ENCODE measurements at places on chromosomes 6 and 20.

DNA sequence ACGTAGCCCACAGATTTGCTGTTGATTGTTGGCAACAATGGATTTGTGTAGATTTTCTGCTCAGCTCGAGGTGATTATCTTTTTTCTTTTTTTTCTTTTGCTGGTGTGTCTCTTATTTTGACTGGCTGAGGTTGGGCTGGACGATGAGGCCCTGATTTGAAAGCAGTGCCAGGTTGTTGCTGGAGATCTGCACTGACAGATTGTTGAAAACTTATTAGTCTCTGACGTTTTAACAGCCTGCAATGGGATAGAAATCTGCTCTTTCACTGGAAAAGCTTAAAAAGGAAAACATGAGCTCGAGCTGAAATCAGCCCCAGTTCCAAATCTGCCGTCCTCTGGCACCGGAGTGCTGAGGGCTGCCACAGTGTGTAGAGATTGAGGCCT is 87.7 kb downstream of the PDE7B start:
- DNase-seq = no peak

DNA sequence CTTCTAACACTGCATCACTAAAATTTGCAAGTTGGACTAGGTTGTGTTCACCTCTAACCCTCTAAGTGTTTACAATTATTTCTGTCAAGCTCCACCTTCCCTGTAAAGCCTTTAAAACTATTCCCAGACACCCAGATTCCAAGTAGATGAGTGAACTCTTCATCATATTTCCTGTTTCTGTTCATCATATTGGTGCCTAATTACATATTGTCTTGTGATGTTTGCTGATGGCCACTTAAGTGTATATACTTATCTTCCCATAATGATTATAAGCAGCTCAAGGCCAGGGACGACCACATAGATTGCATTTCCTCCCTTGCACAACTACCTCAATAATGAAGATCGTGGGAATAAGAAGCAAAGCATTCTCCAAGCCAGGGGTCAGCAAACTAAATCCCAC is 16.8 kb downstream of the TNFRSF21 start:
- DNase-seq = no peak

DNA sequence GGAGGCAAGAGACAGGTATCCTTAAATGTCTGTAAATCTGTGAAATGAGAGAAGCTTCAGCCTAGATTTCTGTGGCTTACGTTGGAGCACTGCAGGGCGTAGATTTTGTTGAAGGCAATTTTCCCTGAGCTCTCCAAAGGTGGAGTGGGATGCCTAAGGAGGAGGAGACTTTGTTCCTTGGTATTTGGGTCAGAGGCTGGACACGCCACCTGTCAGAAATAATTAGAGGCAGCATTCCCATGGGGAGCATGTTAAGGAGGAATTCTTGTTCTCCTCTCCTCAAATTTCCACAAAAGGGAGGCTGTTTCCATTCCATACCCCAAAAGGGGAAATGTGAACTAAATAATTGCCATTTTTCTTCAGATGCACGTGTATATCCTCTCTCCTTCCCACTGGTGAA is 11.1 kb upstream of the SCGN start:
- no peak for DNase-seq

DNA sequence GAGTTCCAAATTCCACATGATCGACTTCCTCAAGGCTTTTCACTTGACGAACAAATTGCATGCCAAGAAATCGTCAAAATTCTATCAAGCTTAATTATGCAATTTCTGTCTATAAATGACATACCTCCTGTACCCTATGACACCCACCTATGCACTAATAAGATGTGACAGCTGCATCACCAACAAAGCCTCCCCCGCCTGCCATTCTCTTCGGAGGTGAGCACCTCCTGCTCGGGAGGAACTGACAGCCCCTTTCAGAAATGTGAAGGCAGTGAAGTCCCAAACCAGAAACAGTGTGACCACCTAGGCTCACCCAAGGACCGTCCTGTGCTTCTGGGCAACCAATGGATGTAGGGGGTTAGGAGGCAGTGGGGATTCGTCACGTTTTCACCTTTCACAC is 37.1 kb downstream of the GPR6 start:
- no peak for DNase-seq

DNA sequence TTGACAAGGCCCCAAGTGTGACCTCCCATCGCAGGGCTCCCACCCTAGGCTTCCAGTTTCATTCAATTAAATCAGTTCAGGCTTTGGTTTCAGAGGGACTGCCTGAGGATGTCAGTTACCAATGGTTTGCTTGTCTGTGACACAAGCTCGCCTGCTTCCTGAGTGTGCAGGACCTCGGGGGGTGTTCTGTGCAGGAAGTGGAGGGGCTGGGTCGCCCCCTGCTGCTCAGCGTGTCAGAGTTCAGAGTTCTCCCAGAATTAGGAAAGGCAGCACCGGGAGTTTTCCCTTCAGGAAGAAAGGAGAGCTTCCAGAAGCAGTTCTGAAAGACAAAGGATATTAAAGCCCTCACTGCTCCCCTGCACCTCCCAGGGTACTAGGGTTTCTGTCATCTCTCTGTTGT is 50.8 kb upstream of the TGM3 start:
- DNase-seq = no peak

DNA sequence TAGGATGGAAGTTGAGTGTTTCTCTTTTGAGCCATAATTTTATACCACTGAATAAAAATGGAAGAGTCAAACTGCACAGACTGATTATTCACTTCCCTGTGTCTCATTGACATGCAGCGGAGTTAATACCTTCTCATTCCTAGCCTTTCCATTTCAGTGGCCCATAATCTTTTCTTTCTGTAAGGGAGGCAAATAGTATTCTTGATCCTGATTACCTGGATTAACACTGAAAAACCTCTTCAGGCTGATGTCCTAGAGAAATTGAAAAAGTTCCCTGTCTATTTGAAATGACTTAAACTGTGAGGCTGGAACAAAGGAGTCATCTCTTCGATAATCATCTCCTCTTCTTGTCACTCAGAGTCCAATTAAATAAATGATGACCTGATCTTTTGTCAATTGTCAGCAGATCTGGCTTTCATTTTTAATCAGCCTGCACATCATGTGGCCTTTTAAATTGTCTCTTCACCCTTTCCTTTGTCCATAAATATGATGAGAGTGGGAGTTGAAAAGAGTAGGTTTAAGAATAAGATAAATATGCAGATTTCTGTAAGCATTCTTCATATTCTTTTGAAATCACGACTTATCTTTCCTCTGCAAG is 713.0 kb downstream of the EPM2A start:
- no peak for DNase-seq

DNA sequence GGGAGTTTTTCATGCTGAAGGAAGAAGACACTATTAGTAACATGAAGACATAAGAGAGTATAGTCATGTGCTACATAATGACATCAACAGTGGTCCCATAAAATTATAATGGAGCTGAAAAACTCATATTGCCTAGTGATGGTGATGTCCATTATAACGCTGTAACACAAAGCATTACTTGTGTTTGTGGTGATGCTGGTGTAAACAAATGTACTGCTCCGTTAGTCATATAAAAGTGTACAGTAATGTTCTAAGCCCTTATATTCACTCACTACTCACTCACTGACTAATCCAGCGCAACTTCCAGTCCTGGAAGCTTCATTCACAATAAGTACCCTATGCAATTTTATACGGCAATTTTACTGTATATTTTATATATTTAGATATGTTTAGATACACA is 26.8 kb upstream of the ASF1A start:
- DNase-seq = no peak

- DNase-seq = peak; percentile 24
Observed at GRCh38 chr6:113433335-113433991, 423.7 kb upstream of the MARCKS start.

DNA sequence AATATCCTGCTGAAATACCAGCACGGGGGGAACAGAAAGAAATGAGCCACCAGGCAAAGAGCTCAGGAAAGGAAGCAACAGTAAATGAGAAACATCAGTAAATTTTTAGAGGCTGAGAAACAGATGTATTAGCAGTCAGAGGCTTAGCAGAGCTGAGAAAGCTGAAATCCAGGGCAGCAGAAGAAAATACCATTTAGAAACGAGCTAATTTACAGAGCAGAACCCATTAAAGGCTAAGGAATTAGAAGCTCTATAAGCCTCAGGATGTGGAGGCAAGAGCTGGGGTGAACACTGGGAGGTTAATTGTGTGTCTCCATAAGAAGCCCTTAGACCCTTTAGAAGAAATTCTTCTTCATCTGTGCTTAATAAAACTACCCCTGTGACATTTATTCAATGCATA is 178.6 kb upstream of the RGS17 start:
- DNase-seq = no peak

- DNase-seq = no peak
Observed at GRCh38 chr20:46551522-46552381, 1.3 kb upstream of the OCSTAMP start.

- no peak for DNase-seq
Observed at GRCh38 chr6:10587656-10588406, 66.7 kb downstream of the GCNT2 start.

GRCh38 chr6:46549155-46549554 is 57.9 kb upstream of the RCAN2 start:
- DNase-seq = no peak

- DNase-seq = no peak
Observed at GRCh38 chr20:7159903-7160302, 392.4 kb downstream of the BMP2 start.

GRCh38 chr6:33190504-33191107 is 1.7 kb downstream of the COL11A2 start:
- no peak for DNase-seq

DNA sequence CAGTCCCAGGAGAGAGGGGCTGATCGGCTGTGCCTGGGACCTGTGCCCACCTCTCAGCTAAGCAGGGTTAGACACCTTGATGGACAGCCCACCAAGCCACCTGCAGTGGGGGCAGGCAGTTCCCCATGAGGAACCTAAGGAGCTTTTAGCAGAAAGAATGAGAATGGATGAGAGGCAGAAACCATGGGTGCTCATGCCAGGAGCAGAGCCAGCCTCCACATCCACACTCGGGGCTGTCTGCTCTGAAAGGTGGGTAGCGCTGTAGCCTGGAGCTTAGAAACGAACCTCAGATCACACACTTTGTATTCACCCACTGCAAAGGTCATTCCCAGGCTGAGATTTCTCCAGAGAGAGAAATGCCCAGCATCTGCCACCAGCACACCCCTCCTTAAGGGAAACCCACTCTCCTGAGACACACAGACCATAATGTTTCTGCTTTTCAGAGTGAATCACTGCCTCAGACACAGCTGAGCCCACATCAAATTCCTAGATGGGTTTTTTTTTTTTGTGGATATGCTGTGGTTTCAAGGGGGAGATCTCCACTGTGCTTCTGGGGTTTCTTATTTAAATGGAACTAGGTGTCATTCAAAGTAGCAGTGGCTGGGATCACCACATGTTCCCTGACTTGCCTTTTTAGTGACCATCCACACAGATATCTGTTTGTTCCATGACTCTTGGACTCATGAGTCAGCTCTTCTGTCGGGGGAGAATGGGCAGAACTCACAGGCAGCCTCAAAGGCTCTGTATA is 218.9 kb downstream of the EYA2 start:
- DNase-seq = no peak

GRCh38 chr20:2891343-2891742 is 18.1 kb downstream of the PTPRA start:
- no peak for DNase-seq

GRCh38 chr6:132246632-132247270 is 154.5 kb downstream of the MOXD1 start:
- DNase-seq = no peak

DNA sequence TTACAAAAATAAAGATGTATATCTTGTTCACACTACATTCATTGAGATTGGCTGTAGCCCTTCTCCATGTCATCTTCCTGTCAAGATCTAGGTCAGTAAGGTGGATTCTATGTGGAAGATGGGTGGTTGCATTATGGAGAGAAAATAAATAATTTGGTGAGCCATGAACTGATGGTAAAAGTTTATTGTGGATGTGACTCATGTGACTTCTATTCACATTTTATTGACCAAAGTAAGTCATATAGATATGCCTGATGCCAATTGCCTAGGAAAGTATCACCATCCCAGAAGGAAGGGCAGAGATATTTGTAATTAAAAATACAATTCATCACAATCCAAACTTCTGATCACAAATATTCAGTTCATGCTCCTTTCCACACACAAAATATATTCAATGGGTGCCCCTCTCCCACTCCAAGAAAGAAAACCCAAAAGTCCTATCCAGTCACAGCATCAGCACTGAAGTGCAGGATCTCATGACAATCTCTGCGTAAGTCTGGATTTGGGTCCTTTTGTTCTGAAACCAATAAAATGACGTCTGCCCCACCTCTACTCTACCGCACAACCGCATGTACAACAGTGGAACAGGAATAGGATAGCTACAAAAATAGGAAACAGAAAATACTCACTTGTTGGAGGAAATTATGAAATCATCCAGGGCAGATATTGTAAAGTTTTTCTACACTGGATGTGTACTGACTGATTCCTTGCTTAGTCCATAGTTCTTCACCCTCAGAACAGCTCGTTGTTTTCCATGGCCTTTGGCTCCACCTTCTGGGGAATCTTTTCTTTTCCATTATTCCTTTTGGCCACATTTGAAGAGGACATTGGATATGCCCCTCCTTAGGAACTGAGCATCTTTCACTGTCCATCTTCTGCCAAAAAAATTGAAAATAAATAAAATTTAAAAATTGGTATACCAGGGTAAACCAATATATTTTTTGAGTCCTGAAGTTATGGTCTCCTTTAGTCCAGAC is 16.1 kb upstream of the SLC17A3 start:
- no peak for DNase-seq

DNA sequence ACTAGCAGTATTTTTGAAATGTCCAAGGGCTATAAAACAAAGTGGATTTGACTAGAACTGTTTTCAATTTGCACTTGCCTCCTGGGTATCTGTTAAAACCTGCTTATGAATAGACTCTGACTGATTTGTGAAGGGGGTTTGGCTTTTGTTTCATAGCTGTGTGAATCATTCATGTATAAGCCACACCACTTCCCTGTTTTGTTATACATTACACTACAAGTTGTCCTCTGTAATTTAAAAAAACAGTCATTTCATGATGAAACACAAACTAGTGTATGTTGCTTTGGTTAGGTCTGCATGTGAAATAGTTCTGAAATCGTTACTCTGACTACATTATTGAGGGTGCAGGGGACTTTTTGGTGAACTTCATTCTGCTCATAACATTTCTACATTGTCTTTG is 121.7 kb downstream of the NKAIN2 start:
- no peak for DNase-seq

DNA sequence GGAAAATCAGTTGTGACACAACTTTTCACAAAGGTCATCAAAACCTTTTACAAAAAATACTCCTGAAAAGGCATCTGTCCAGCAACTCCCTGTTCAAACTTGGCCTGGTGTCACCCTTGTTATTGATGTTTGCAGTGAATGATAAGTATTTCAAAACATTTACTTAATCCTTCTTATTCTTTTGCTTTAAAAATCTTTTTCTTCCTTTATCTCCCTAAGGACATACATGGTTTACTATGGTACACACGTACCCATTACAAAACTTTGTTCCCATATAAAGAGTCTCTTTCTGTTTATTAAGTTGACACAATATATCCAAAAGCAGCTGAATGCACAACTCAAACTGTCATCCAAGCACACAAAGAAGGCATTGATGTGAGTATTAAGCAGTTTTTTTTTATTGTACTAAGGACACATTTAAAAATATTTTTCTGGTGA is 17.5 kb downstream of the GSTA2 start:
- DNase-seq = no peak
